Stimulated activated CD8-positive, alpha-beta memory T cell treated with anti-CD3 and anti-CD28 coated beads, Interleukin-7, amount 100 ng/mL, for 1 hour (primary cell): ENCODE measurements at places on chromosomes 6 and 20.

DNA sequence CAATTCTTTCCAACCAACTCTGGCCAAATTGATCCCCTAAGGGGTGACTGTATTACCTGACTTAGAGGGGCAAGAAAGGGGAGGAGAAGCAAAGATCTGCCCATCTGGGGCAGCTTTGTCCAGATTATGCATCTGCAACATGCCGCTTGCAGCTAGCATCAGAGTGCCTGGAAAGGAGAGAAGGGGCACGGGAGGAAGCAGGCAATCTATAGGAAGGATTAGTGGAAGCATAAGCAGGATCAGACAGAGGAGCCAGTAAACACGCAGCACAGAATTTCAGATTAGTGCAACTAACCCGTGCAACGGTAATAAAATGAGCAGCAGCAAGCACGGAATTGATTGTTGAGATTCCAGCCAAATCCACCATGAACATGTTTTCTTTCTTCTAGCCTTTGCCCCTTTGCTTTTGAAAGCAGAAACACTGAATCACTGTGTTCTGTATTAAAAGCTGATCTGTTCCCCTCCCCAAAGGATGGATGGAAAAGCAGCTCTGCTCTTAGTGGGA, 643.6 kb upstream of the CHD6 start:
- no peak for DNase-seq

DNA sequence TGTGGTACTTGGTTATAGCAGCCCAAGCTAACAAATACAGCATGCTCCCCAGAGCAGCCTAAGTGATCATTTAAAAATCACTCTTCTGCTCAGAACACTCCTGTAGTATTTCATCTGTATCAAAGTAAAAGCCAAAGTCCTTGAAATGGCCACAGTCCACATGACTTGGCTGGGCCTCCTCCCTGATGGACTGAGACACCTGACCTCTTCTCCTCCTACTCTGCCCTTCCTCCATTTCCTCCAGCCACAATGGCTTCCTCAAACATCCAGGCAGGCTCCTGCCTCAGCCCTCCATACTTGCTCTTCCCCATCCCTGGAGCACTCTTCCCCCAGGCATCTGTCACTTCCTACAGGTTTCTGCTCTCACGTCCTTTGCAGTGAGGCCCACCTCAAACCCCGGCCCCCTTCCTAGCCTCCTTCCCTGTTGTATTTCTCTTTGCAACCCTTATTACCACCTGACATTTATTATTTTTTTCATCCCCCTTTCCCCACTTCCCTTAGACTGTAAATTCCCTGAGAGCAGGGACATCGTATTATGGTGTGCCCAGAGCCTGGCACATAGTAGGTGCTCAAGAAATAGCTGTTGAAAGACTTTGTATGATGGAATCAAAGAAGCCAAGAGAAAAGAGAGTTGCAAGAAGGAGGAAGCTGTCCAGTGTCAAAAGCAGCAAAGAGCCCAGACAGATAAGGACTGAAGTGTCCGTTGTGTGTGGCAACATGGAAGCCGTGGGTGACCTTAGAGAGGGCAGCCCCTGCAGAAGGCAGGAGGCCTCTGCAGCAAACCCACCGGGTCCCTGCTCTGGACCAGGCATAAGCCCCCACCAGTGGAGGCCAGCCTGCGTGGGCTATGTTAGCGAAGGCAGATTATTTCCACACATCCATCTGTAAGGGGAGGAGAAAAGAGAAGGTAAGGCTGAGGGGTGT, 87.5 kb downstream of the TRERF1 start:
- no peak for DNase-seq

GRCh38 chr20:10523443-10523842, 88.3 kb downstream of the SLX4IP start:
- DNase-seq: no peak

GRCh38 chr6:168935628-168936010, 318.0 kb downstream of the THBS2 start:
- DNase-seq: no peak

DNA sequence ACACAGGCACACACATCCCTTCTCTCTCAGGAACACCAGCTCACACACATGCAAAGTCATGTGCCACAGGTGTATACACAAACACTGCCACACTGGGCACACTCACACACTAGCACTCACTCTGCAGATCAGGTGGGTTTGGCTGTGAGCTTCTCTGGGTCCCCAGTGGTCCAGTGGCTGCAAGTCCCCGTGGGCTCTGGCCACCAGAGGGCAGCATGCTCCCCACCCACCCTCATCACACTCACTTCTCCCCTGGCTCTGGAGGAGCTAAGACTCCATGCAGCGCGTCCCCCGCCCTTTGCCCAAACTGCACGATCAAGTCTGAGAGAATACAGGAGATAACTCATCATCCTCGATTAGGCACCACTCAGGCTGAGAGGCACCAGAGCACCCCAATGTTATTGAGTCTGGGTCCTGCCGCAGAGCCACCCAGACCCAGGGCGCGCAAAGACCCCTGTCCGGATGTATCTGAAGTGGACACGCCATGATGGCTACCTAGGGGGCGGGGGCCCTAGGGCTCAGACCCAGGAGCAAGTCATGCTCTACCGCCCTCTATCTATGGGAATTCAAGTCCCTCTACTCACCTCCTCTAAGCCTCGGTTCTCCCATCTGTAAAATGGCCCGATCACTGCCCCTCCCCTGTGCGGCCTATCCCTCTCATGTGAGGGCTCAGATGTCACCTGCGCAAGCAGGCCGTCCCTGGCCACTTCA, 90.5 kb downstream of the GRM4 start:
- DNase-seq: peak; percentile 31

DNA sequence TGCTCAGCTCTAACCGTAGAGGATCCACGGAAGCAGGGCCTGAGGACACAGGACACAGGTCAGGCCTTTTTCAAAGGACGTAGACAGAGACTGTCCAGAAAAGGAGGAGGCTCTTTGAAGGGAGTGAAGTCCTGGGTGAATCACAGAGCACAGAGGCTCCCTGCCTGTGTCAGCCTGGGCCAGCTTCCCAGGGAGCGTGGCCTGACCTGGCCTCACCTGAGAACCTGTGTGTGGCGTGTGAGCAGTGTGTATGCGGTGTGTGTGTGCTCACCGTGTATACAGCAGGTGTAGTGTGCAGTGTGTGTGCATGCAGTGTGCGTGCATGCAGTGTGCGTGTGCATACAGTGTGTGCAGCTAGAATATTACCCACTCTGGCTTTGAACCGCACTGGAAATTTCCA, 56.0 kb upstream of the FNDC1 start:
- DNase-seq: no peak
